ENCODE measurements at places on chromosomes 1 and 21. TPM values are rescaled to one million over a fixed set of nuclear protein-coding genes. Genes with fewer than 3 reads are reported as not detected.

The HSPA6 gene
- 1.4 TPM for total RNA-seq

The RGS18 gene
- total RNA-seq: 1.3 TPM

The CBS gene
- total RNA-seq: 212 TPM

The SYCP1 gene
- total RNA-seq: 0.13 TPM

The YRDC gene
- 15.6 TPM for total RNA-seq

The CD101 gene
- 0.79 TPM for total RNA-seq

The OR2G6 gene
- not detected for total RNA-seq

The MAN1C1 gene
- total RNA-seq: 36.1 TPM

The TRIM45 gene
- 7.1 TPM for total RNA-seq

The RCSD1 gene
- total RNA-seq: 8.7 TPM

The ANXA9 gene
- total RNA-seq: 9.6 TPM

The NBPF10 gene
- 3.5 TPM for total RNA-seq

The NPHS2 gene
- not detected for total RNA-seq

The WNT3A gene
- total RNA-seq: not detected

The UCK2 gene
- 21.0 TPM for total RNA-seq

The EPHA8 gene
- total RNA-seq: not detected

The CFHR1 gene
- not detected for total RNA-seq

The SH2D5 gene
- total RNA-seq: 1.2 TPM

The FLG2 gene
- not detected for total RNA-seq

The C1QTNF12 gene
- not detected for total RNA-seq

The CCDC27 gene
- not detected for total RNA-seq

The SELE gene
- total RNA-seq: 1.8 TPM

The ETNK2 gene
- total RNA-seq: 16.1 TPM

The FCRL2 gene
- total RNA-seq: not detected

The KRTAP12-2 gene
- not detected for total RNA-seq

The SH2D1B gene
- not detected for total RNA-seq

The ZNF695 gene
- total RNA-seq: not detected

The DCDC2B gene
- total RNA-seq: not detected

The ADAM30 gene
- total RNA-seq: not detected

The TLCD4 gene
- total RNA-seq: 12.6 TPM

The ADARB1 gene
- 12.4 TPM for total RNA-seq

The MFAP2 gene
- total RNA-seq: 12.1 TPM

The PCP4 gene
- 278 TPM for total RNA-seq

The IL22RA1 gene
- total RNA-seq: 1.1 TPM

The FCRL5 gene
- total RNA-seq: not detected

The SPRR1A gene
- not detected for total RNA-seq

The C1orf210 gene
- total RNA-seq: 49.7 TPM

The OR2T11 gene
- not detected for total RNA-seq

The FTCD gene
- 1.2 TPM for total RNA-seq

The RNF186 gene
- not detected for total RNA-seq

The ANGEL2 gene
- 77.8 TPM for total RNA-seq

The DMRTA2 gene
- not detected for total RNA-seq

The SH2D2A gene
- 3.3 TPM for total RNA-seq

The DISP1 gene
- total RNA-seq: 11.5 TPM

The TNFRSF4 gene
- 1.5 TPM for total RNA-seq

Data from thyroid gland (tissue), 4 donors.